A549 treated with GW870086 at 1 μM for 4 hours (cell line): ENCODE measurements at places on chromosomes 1 and 21. TPM values are rescaled to one million over a fixed set of nuclear protein-coding genes. Genes with fewer than 3 reads are reported as not detected.

Gene FCGR1A
- total RNA-seq, result not detected in 5 replicates

Gene PLA2G2F
- total RNA-seq, result not detected in 5 replicates

Gene TNFRSF25
- 3.3 to 5.0 TPM (median 4.5 TPM) in 5 replicates for total RNA-seq

Gene OLIG1
- not detected in 5 replicates for total RNA-seq

Gene KIF17
- total RNA-seq, result 1.4 to 2.4 TPM (median 1.6 TPM) in 5 replicates

Gene F5
- 0.05 to 0.43 TPM (median 0.06 TPM) in 5 replicates for total RNA-seq

Gene CELA2A
- not detected in 5 replicates for total RNA-seq

Gene EIF3I
- total RNA-seq, result 269 to 289 TPM (median 275 TPM) in 5 replicates

Gene OBSCN
- 3.6 to 6.2 TPM (median 4.4 TPM) in 5 replicates for total RNA-seq

Gene NIT1
- 28.4 to 32.9 TPM (median 30.2 TPM) in 5 replicates for total RNA-seq

Gene CFAP126
- 0.21 to 0.61 TPM in 2 of 5 replicates, not detected in the others for total RNA-seq

Gene COL18A1
- 130 to 177 TPM (median 159 TPM) in 5 replicates for total RNA-seq

Gene ANGPTL1
- not detected in 5 replicates for total RNA-seq

Gene TPRG1L
- total RNA-seq, result 26.1 to 30.7 TPM (median 29.6 TPM) in 5 replicates

Gene LRIF1
- 15.9 to 21.4 TPM (median 18.4 TPM) in 5 replicates for total RNA-seq

Gene S1PR1
- total RNA-seq, result 0.10 to 0.26 TPM (median 0.14 TPM) in 5 replicates

Gene SLC35F3
- total RNA-seq, result 4.0 to 5.4 TPM (median 5.3 TPM) in 5 replicates
